ENCODE measurements at places on chromosomes 6 and 20.

- DNase-seq: no peak
Observed at GRCh38 chr6:135258970-135259369, 77.9 kb downstream of the MYB start.

DNA sequence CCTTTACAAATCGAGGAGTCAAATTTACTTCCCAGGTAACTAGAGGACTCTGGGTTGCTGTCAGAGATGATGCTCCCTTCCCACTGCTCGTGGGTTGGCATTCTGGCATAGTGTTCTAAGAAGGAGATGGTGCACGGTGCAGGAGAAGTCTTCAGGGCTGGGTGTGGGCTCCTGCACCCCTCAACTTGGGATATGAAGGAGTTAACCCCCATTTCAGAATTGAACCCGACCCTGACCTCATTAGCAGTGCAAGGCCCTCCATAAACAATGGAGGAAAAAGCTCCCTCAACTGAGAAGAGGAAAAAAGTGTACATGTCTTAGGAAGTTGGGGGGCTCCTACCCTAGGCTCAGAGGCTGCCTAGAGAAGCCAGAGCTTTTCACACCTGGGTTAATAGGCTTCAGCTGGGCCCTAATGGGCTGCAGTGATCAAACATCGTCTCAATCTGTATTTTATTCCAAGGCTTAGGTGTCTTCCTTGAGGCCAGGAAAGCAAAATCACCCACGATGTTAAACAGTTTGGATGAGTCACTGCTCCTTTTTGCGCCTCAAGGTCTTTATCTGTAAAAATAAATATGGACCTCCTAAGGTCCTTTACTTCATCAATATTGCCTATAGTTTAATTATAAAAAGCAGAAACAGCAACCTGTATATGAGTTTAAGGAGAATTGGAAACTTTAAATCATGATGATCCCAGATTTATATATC, 29.4 kb downstream of the TFAP2B start:
- DNase-seq: no peak

DNA sequence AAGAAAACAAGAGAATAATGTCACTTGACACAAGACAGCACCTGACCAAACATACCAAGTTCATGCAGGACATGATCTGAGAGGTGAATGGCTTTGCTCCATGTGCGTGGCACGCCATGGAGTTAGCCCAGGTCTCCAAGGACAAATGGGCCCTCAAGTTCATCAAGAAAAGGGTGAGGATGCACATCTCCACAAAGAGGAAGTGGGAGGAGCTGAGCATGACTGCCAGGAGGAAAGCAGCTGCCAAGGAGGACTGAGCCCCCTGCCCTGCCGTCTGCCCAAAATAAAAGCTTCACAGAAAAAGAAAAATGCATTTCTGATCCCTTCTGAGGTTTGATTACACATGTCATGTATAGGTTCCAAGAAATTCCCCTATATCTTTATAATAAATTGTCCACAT, 82.0 kb upstream of the TSHZ2 start:
- DNase-seq: no peak

- DNase-seq: no peak
Observed at GRCh38 chr6:150575836-150576235, 23.8 kb upstream of the PLEKHG1 start.

DNA sequence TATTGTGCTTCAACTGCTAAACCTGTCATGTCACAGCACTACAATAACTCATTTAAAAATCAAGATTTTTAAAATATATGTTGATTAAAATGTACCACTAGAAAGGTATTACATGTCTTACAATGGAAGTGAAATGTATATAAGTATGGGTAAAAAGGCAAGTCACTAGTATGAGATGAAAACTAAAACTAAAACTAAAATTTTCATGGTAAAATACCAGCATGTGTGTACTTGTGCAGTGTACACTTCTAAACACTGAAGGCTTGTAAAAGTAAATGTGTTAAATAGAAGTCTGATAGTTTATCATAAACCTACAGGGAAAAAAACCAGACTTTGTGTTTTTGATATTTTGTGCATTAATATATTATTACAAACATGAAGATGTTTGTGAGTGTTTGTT, 13.7 kb upstream of the TMEM244 start:
- no peak for DNase-seq

- peak; percentile 99 for DNase-seq
Observed at GRCh38 chr20:309841-310644, 12.7 kb downstream of the ZCCHC3 start.

DNA sequence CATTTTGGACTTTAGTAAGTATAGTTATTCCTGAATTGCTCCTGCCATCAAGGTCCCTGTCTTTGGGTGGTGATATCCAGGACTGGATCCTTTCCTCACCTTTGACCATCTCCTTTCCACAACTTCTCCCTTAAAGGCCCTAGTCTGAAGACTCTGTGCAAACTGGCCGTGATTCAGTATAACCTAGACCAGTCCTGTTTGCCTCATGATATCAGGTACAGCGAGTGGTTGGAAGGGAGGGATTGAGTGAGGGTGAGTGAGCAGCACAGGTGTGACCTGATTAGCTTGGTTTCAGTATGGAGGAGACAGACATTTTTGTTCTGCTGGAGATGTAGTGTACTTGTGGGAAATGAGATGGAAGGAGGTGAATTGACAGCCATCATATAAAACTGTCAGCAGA, 2.3 kb upstream of the RRP36 start:
- no peak for DNase-seq

GRCh38 chr6:148128014-148128730, 214.5 kb upstream of the SASH1 start:
- peak; percentile 1 for DNase-seq

DNA sequence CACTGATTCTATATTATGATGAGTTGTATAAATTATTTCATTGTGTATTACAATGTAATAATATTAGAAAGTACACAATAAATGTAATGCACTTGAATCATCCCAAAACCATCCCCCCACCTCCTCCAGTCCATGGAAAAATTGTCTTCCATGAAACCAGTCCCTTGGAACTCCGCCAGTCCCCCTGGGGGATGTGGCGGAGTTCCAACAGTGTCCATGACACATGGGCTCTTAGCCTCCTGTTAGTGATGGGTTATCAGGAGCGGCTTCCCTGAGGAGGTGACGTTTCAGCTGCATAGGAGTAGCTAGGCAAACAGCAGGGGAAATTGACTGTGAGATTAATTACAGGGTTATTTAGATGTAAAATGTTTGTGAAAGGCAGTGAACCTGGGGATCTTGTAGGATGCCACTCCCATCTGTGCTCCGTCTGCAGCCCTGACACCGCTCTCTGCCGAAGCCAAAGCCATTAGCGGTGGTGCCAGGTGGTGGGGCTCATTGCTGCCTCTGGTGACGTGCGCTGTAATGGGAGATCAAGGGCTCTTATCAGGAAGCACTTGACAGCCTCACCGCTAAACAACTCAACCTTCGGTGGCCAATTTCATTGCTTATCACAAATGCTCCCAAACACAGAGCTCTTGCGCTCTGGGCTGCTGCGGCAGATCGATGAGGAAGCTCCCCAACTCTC, 81.6 kb upstream of the MC3R start:
- no peak for DNase-seq

All from AG10803 (cell line).